ENCODE measurements at places on chromosomes 2 and 18. TPM values are rescaled to one million over a fixed set of nuclear protein-coding genes. Genes with fewer than 3 reads are reported as not detected.

HOXD12 gene
- total RNA-seq, result not detected

UPP2 gene
- total RNA-seq, result 2.2 TPM

IGFBP2 gene
- total RNA-seq, result 124 TPM

ZNF514 gene
- total RNA-seq, result 24.1 TPM

ELOA2 gene
- total RNA-seq, result not detected

PIGN gene
- 30.5 TPM for total RNA-seq

ANTXR1 gene
- 13.3 TPM for total RNA-seq

LAPTM4A gene
- total RNA-seq, result 41.6 TPM

DSC1 gene
- total RNA-seq, result 0.25 TPM

COL6A3 gene
- 20.4 TPM for total RNA-seq

FNDC4 gene
- total RNA-seq, result 47.9 TPM

PGAP1 gene
- total RNA-seq, result 110 TPM

GLI2 gene
- total RNA-seq, result 2.7 TPM

MAP3K2 gene
- total RNA-seq, result 37.1 TPM

SCN7A gene
- total RNA-seq, result 0.98 TPM

NT5C1B gene
- total RNA-seq, result not detected

TMEM198 gene
- total RNA-seq, result 11.1 TPM

CROCC2 gene
- total RNA-seq, result not detected

CNTNAP5 gene
- 26.6 TPM for total RNA-seq

C2orf66 gene
- total RNA-seq, result 0.25 TPM

MOCOS gene
- total RNA-seq, result 0.25 TPM

STPG4 gene
- 0.49 TPM for total RNA-seq

ASB18 gene
- total RNA-seq, result not detected

POTEI gene
- total RNA-seq, result under 0.01 TPM

PNKD gene
- 18.7 TPM for total RNA-seq

ZNF516 gene
- total RNA-seq, result 13.0 TPM

ZNF804A gene
- total RNA-seq, result 18.4 TPM

SCLY gene
- 7.6 TPM for total RNA-seq

GPR45 gene
- 1.7 TPM for total RNA-seq
